Mononuclear cell (primary cell): ENCODE measurements at places on chromosomes 13 and 19. TPM values are rescaled to one million over a fixed set of nuclear protein-coding genes. Genes with fewer than 3 reads are reported as not detected.

The RASA3 gene
- total RNA-seq = 78.9 TPM

The ZFP14 gene
- total RNA-seq = 4.4 TPM

The ATP4B gene
- not detected for total RNA-seq

The FXYD1 gene
- total RNA-seq = 0.42 TPM

The MIR17HG gene
- total RNA-seq = 20.3 TPM

The CDX2 gene
- total RNA-seq = not detected

The KCNN1 gene
- under 0.01 TPM for total RNA-seq

The EXOC3L2 gene
- total RNA-seq = 0.31 TPM

The TMEM145 gene
- total RNA-seq = not detected

The C19orf38 gene
- total RNA-seq = 71.8 TPM

The FCAR gene
- total RNA-seq = 91.3 TPM

The PEX11G gene
- 0.21 TPM for total RNA-seq

The ZSCAN4 gene
- total RNA-seq = not detected

The RANBP3 gene
- 62.9 TPM for total RNA-seq

The GJA3 gene
- total RNA-seq = under 0.01 TPM

The SMIM17 gene
- total RNA-seq = not detected

The CCNA1 gene
- total RNA-seq = not detected

The ZNF256 gene
- total RNA-seq = 17.3 TPM

The RASIP1 gene
- total RNA-seq = 0.10 TPM

The MEDAG gene
- not detected for total RNA-seq

The GNG7 gene
- total RNA-seq = 2.0 TPM

The STXBP2 gene
- total RNA-seq = 89.7 TPM
